ENCODE measurements at places on chromosomes 11 and 22. TPM values are rescaled to one million over a fixed set of nuclear protein-coding genes. Genes with fewer than 3 reads are reported as not detected.

- DNase-seq, result no peak
These were observed 86.6 kb downstream of the YAP1 start for GRCh38 chr11:102196816-102197215.

DNA sequence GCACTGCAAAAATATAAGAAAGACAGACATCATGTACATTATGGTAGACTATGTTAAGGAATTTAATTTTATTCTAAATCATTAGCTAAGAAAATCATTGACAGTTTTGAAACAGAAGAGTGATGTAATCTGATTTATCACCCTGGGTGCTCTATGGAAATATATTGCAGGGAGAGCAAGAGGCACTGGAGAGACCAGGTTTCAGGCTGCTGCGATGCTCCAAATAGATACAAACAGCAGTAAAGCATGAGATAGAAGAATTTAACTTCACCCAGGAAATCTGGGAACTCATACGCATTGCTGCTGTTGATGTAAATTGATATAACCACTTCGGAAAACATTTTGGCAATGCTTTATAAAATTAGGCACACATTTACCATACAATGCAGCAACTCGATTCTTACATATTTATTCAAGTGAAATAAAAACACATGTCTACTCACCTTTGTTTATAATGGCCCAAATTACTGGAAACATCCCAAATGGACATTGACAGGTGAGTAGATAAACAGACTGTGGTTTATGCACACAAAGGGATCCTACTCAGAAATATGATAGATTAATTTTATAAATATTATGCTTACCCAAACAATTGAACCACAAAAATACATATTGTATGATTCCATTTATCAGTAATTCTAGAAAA lies 535.1 kb upstream of the CHORDC1 start:
- no peak for DNase-seq

GRCh38 chr11:2945031-2945756 lies 16.0 kb upstream of the PHLDA2 start:
- peak; percentile 59 for DNase-seq

DNA sequence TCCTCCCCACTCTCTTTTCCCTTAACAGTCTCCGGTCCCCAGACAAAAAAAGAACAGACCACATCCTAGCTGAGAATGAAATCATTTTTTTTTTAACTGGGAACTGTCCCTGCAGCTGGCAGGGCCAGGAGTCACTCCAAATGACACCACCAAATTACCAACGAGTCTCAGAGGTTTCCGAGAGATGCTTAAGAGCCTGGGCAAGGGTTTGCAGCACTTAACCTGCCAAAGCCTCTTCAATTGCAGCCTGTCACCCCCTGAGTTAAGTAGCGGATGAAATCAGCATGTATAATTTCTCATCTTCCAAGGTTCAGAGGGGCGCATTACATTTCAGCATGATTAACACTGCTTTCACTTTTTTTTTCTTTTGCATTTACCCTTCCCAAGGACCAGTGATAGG lies 71.8 kb downstream of the TENM4 start:
- no peak for DNase-seq

GRCh38 chr11:122853971-122854446 lies 15.7 kb downstream of the CRTAM start:
- peak; percentile 82 for DNase-seq

KRTAP5-2 gene
- polyA plus RNA-seq, result not detected

GRCh38 chr11:88555829-88556202 lies 218.3 kb upstream of the CTSC start:
- DNase-seq, result no peak

DNA sequence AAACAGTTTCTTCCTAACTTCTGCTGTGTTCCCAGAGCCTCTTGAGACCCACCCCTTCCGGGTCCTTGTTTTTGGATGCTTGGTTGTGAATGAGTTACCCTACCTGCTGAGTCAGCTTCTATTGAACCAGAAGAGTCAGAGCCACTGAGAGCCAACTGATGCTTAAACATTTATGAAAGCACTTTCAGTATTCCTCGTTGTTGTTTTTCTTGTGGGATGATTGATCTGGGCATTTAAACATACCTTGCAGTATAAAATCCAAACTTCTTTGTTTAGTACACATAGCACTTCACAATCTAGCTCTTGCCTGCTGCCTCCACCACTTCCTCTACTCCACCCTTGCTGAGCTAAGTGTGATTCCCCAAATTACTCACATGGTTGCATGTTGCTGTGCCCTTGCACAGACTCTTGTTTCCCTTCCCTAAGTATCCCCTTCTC lies 5.5 kb downstream of the PRSS23 start:
- DNase-seq, result no peak

KCNJ4 gene
- polyA plus RNA-seq, result 0.18 TPM

GRCh38 chr11:94010136-94010535 lies 11.0 kb upstream of the HEPHL1 start:
- DNase-seq, result no peak

DNA sequence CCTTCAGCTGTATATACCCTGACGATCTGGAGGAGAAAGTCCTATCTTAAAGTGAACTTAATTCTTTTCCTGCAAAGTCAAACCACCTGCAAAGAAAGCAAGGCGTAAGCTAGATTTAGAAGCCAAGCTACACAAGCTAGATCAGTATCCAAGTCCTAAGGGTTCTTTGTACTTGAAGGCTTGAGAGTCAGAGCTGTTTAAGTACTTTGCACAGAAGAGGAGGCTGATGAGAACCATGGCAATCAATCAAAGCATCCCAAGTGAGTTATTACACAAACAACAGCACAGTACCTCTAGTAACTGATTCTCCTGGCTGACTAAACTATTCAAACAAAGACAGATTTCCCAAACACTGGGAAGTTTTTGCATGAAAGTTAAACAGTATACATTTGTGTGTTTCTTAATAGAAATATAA lies 1.9 kb downstream of the CDON start:
- no peak for DNase-seq

- DNase-seq, result no peak
These were observed 43.0 kb downstream of the CACNA1I start for GRCh38 chr22:39613549-39613921.

DNA sequence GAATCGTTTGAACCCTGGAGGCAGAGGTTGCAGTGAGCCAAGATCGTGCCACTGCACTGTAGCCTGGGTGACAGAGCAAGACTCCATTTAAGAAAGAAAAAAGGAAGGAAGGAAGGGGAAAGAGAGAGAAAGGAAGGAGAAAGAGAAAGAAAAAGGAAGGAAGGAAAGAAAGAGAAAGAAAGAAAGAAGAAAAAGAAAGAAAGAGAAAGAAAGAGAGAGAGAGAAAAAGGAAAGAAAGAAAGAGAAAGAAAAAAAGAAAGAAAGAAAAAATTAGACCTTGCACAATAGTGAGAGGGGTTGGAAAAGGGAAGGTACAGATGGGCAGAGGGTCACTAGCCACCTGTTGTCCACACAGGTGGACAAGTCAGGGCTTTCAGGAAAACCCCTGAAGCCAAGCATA lies 57.6 kb upstream of the RTL6 start:
- no peak for DNase-seq

DNA sequence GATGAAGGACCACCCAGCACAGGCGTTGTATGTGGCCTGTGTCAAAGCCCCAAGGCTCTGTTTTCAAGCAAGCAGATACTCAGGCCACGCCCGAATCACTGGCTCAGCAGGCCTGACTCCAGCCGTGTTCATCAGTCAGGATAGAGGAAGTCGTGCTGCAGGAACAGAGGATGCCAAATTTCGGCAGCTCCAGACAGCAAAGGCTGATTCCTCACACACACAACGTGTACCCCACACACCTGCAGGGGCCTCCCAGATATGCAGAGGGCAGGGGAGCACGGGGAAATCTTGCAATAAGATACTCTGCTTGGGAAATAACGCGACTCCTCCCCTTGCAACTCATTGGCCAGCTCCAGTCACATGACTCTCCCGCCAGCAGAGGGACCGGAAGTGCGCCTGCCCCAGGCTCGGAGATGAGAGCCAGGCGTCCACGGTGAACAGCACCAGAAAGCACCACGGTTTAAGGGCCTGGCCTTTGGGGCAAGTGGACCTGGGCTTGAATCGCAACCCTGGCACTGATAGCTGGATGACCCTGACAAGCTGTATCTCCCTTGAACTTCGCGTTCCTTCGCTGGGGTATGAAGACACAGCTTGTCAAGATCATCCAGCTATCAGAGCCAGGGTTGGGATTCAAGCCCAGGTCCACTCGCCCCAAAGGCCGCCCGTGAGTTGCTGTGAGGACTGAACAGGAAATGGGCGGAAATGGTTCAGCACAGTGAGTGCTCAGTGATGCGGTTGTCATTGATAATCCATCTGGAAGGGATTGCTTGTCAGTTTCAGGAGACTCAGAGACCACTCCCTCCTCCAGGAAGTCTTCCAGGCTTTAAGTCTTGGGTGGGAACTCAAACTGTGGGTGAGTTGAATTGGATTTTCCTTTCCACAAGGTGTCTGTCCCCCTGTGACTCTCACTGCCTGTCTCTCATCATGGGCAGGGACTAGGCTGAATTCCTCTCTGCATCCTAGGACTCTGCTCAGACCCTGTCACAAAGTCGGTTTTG lies 88.5 kb downstream of the MYEOV start:
- DNase-seq, result no peak

GRCh38 chr11:15059132-15059915 lies 14.1 kb upstream of the CALCB start:
- DNase-seq, result no peak

- no peak for DNase-seq
These were observed 21.0 kb downstream of the OTUB1 start for GRCh38 chr11:64007160-64007628.

DNA sequence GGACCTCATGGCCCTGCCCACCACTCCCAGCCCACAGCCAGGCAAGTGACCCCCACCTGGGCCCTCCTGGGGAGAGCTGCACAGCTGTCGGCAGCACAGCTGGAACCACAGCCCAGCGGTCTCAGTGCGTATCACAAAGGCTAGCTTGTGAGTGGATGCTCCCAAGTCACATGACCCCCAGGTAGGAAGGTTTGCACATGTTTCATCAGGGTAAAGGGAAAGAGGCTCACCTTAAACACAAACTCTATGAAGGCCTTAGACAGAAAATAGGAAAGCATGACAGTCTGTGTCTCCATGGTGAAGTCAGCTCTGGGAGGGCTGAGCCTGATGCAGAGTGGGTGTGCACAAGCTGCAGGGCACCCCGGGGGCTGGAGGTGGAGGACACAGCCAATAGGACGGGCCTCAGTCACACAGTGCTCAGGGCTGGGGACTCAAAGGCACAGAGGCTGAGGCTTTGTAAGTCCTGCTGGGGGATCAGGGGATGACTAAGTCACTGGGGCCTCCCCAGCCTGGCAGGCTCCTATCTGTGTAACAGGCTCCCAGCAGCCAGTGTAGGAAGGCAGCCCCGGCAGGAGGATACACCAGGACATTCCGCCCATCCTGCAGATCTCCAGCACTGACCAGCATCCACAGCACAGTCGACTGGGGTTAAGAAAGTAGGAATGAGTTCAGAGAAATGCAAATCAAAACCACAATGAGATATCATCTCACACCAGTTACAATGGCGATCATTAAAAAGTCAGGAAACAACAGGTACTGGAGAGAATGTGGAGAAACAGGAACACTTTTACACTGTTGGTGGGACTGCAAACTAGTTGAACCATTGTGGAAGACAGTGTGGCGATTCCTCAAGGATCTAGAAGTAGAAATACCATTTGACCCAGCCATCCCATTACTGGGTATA lies 22.0 kb downstream of the CELSR1 start:
- DNase-seq, result no peak

DNA sequence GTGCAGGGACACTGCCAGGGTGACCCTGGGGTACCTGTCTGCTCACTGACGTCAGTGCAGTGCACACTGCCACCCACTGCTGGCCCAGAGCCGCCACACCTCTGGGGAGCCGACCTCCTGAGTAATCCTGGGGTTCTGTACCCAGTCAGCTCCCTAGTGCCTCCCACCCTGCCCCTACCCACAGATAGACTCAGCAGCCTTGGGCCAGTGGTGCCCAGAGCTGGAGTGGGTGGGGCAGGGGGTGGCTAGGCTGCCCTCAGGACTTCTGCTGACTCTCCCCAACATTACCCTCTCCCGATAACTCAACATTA lies 5.8 kb downstream of the NRXN2 start:
- DNase-seq, result no peak

All from left kidney (tissue), 8 donors.